GM04504 (cell line): ENCODE measurements at places on chromosomes 7 and 10.

DNA sequence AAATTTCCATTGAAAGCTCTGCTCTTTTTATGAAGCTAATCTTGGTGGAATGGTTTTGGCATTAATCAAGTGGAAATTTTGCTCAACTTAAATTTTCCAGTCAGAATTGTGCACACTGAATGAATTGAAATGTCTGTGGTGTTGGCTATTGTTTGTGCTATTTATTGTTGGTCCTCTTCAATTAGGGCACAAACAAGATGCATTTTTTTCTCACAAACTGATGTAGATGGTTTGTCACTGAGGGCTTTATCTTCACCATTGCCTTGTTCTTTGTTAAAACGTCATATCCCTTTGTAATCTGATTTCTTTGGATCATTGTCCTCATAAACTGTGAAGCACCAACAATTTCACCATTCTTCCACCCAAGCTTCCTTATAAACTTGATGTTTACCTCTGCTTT, 152.1 kb upstream of the RHOBTB1 start:
- no peak for DNase-seq

DNA sequence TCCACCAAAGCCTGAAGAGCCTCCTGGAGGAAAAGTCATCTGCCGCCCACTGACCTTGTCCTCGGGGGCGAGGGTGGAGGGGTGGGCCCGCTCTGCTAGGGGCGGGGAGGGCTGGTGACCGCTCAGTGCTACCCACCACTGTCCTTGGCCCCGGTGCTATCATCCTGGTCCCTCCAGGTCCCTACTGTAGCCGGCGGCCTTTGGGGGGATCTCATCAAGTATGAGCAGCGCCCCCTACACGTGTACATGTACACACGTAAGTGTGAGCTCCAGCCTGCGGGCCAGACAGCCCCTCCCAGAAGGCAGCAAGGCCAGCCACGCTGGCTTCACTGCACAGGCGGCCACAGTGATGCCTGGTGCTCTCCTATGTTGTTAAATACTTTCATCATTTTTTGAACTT, 19.6 kb downstream of the TTYH3 start:
- DNase-seq = no peak

GRCh38 chr10:44680764-44681163, 230.4 kb upstream of the TMEM72 start:
- DNase-seq = no peak

DNA sequence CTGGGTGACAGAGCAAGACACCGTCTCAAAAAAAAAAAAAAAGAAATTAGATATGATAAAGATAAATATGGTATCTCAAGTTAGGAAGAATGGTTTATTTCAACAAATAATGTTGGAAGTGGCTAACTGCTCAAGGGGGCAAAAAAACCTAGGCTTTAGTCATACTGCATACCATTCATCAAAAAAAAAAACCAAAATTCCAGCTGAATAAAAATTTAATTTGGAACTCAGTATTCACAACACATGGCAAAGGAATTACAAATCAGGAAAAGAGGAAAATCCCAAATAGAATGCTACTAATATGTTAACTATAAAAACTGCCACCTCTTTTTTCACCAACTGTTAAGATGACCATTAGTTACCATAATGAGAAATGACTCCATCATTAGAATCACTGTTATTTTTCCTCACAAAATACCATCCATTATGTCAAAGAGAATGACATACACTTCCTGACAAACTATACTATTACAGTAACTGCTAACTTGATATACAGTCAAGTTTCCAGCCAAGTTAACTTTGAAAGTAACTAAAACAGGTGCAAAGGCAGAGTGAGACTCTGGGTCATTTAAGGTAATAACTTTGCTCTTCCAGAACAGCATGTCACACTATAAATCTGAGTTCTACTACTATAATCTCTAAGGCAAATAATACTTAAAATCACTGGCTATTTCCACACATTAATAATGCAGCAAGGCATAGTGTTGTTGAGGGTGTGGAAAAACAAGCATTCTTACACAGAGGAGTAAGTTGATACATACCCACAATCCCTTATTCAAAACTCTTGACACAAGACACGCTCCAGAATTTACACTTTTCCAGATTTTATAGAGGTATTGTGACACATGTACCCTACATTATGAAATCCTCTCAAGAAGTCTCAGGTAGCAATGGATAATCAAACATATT, 10.2 kb downstream of the KBTBD2 start:
- no peak for DNase-seq

- no peak for DNase-seq
These were observed 266.6 kb upstream of the PHYHIPL start for GRCh38 chr10:58909881-58910280.
